ENCODE measurements at places on chromosomes 3 and 15.

- DNase-seq = no peak
These were observed 241.3 kb upstream of the ONECUT1 start for GRCh38 chr15:53031469-53031868.

DNA sequence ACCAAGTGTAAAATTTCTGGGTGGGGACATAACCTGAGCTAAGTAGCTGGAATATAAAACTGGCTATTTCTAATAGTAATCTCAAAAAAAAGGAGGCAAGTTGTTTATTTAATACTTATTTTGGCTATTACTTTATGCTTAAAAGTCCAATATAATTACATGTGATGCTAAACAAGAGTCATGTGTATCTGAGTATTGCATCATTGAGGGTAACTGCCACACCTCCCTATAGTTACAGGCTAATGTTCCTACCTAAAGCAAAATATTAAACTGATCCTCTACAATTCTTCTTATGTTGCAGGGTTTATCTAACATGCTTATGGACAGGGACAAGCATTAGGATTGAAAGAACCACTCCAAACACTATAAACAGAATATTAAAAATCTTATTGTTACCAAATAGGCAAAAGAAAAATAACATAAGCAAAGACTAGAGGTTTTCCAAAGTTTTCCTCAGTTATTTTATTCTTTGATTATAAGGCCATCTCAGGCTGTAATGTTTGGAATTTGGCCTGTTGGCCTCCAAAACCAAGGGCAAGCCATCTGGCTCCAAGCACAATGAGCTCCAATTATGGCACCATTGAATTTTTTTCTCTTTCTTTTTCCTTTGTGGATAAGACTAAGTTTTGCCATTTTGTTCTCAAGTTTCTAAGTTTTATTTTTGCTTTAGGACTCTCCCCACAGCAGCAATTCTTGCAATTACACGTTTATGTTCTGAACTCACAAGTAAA is 75.8 kb upstream of the ABI3BP start:
- no peak for DNase-seq

GRCh38 chr3:12875857-12876836 is 34.8 kb upstream of the RPL32 start:
- no peak for DNase-seq

DNA sequence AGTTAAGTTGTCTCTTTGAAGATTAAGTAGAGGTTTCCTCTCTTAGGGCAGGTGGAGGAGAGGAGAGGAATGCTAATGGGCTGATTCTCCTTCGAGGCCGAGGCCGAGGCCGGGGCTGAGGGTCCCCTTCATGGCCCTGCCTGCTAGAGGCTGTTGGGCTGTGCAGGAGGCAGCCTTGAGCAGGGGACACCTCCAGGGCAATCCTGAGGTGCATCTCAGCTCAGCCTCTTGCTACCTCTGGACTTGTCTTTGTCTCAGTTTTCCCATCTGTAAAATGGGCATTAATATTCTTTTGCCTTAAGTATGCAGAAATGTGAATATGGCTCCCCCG is 97.7 kb upstream of the PRR20G start:
- no peak for DNase-seq

GRCh38 chr3:29236146-29236840 is 44.6 kb upstream of the RBMS3 start:
- no peak for DNase-seq

GRCh38 chr3:31433679-31433992 is 99.1 kb upstream of the STT3B start:
- no peak for DNase-seq

GRCh38 chr3:189572249-189572648 is 58.9 kb upstream of the TP63 start:
- no peak for DNase-seq
